ENCODE measurements at places on chromosomes 7 and 10.

GRCh38 chr10:35331894-35332640 lies 4.2 kb upstream of the CCNY start:
- no peak for DNase-seq

- DNase-seq: no peak
Observed at GRCh38 chr7:134891696-134892678, 94.3 kb upstream of the AGBL3 start.

GRCh38 chr10:74039561-74040145 lies 41.7 kb downstream of the VCL start:
- DNase-seq: no peak

DNA sequence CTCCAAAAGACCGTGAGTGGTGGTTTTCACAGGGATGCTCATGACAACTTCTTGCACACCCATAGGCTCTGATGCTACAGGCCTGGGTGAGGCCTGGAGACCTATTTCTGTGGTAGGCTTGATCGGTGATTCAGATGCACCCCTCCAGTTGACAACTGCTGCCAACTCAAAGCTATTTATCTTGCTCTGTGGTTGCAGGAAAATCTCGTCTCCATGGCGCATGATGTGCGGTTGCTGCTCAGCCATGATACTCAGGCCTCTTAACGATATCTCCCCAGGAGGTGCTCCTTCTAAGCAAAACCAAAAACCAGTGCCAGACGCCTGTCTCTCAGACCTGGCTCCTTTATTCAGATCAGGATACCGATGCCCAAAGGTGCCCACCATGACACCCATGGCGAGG lies 31.4 kb downstream of the C10orf90 start:
- DNase-seq: no peak

GRCh38 chr10:27997865-27998177 lies 1.1 kb downstream of the ODAD2 start:
- no peak for DNase-seq

DNA sequence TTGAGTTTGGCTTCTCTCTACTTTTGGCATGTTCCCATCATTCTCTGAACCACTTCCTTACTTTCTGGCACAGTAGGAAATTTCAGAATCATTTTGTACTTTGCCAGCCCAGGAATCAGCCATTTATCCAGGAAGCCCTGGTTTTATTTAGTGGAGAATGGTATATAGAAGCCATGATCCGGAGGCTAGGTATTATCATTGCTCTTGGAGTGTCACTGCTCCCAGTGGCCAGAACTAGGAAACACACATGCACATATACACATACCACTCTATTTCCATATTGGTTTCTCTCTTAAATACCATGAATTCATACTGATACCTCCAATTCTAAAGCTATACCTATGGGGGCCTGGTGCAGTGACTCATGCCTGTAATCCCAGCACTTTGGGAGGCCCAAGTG lies 36.3 kb downstream of the SUFU start:
- DNase-seq: no peak

DNA sequence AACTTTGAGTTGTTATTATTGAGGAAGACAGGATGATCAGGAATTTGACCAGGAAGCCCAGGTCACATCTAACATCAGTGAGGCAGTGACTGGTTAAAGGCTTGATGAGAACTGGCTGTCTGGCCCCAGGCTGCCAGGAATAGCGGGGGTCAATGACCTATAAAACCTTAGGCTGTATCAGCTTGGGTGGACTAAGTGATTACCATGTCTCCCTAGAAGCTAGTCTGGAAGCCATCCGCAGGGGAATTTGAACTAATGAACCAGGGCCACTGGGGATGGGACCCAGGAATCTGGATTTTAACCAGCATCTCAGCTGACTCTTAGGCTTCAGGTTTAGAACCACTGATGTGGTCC lies 56.6 kb downstream of the BPGM start:
- DNase-seq: no peak

- no peak for DNase-seq
Observed at GRCh38 chr7:38025815-38026214, 105.4 kb downstream of the EPDR1 start.

GRCh38 chr7:134651991-134652390 lies 5.3 kb downstream of the BPGM start:
- DNase-seq: no peak

GRCh38 chr7:136655414-136655813 lies 213.0 kb upstream of the CHRM2 start:
- DNase-seq: no peak

- DNase-seq: no peak
Observed at GRCh38 chr10:5090551-5090950, 3.7 kb upstream of the AKR1C3 start.

DNA sequence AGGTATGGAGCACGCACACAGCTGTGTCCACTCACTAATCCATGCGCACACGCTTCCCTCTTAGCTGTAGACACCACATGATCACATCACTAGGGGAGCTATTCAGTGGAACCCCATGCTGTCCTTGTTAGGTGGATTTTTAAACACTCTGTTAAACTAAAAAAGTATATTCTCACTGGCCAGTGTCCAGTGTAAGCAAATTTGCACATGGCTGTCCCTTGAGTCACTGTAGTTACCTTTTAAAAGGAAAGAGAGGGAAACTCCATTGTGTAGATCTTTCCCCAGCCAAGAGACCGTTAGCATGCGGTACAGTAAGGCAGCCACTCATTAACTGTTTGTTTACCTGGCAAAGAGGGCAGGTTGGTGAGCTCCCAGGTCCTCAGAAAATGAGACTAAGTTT lies 81.6 kb upstream of the INSYN2A start:
- peak; percentile 37 for DNase-seq

DNA sequence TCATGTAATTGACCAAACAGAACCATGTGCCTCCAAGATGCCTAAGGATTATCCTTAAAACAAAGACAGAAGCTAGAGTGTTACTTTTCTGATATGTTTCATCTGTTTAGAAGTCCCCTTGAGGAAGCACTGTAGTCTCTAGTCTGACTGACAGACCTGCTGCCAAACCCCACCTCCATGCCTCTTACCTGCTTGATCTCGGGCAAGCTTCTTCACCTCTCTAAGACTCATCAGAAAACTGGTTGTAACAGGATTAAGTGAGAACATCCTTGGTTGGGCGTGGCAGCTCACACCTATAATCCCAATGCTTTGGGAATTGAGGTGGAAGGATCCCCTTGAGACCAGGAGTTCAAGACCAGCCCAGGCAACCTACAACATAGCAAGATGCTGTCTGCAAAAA lies 42.2 kb upstream of the OTUD1 start:
- DNase-seq: no peak

GRCh38 chr10:119030421-119031250 lies 1.1 kb downstream of the NANOS1 start:
- peak; percentile 19 for DNase-seq

- DNase-seq: no peak
Observed at GRCh38 chr10:118957966-118958365, 71.5 kb upstream of the NANOS1 start.

GRCh38 chr10:62581351-62581750 lies 207.2 kb downstream of the ZNF365 start:
- DNase-seq: no peak

- DNase-seq: peak; percentile 55
Observed at GRCh38 chr10:132298038-132298881, 9.5 kb downstream of the STK32C start.

DNA sequence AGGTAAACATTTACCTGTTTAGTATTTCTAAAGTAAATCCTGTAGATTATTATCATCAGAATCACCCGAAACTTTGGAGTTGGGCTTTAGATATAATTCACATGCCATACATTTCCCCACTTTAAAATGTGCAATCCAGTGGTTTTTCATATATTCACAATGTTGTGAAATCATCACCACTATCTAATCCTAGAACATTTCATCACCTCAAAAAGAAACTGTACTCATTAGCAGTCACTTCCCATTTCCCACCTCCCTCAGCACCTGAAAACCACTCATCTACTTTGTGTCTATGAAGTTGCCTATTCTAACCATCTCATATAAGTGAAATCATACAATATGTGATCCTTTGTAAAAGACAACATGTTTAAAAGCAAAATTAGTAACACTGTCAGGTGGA lies 182.6 kb downstream of the FZD1 start:
- DNase-seq: no peak

GRCh38 chr10:49115015-49115795 lies at the start of gene VSTM4:
Gene VSTM4 (minus strand): TSS chr10:49115522. CDS start chr10:49115485, 37 bp downstream.
- DNase-seq: no peak

- no peak for DNase-seq
Observed at GRCh38 chr7:102147008-102147407, 139.7 kb upstream of the SH2B2 start.

- DNase-seq: no peak
Observed at GRCh38 chr7:15503603-15504290, 58.1 kb downstream of the AGMO start.

DNA sequence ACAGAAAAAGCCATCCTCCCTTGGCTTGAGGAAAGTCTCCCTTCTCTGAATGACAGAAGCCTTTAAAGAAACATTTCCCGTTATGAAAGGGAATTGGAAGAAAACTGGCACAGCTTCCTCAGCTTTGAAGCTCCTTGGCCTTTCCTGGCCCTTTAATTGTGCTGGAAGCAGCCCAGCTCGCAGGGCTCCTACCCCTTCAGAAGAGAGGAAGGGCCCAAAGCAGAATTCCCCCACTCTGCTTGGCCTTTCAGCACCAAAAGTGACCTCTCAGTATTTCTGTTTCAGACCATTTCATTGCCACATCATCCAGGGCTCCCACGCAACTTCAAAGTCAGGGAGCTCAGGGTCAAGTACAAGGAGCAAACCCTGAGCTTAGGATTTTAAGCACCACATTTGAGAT lies 4.2 kb downstream of the AFAP1L2 start:
- DNase-seq: no peak

DNA sequence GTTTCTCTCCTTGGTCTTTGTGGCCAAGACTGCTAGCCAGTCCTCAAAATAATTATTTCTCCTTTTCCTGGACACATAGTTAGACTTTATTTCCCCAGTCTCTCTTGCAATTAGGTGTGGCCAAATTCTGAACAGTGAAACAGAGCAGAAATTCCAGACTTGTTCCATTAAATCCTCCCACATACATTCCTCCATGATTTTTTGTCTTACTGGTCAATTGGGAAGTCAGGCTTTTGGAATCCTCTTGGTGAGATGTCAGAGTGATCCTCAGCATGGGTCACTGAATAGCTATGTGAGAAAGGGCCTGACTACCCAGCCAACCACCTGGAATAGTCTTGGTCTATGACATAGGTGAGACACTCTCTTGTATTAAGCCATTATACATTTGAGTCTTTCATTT lies 164.2 kb downstream of the DGKI start:
- no peak for DNase-seq
